ENCODE measurements at places on chromosomes 1 and 21. TPM values are rescaled to one million over a fixed set of nuclear protein-coding genes. Genes with fewer than 3 reads are reported as not detected.

GRCh38 chr21:36724660-36725059 lies 25.7 kb downstream of the SIM2 start:
- no peak for DNase-seq

DNA sequence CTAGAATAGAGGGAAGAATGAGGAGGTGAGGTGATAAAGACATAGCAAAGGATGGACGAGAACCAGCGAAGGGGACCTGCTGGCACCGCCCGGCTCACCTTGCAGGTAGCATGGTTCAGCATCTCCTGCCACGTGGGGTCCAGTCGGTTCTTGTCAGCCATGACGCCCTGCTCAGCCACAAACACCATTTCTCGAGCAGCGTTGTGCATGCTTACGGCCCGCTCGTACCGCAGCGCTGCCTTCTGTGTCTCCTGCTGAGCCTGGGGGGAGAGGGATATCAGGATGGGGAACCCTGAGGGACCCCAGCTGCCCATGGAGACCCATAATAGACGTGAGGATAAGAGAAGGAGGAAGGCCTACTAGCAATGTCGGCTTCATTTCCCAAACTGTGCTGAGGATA lies 11.4 kb downstream of the SH3BP5L start:
- DNase-seq = no peak

DNA sequence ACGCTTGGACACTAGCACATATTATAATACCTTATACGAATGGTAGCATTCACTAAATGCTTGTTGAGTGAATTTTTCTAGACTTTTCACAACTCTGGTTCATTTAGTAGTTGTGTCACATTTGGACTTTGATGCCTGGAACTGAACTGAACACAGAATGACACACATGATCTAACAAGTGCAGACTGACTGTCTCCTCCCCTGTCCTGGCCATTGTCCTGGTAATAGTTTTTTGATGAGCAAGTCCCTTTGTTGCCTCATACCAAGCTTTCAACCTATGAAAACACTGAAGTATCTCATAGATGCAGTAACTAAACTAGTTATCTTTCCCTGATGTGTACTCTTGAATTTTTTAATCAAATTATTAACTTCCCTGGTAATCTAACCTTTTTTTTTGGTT lies 66.4 kb downstream of the LRRC8D start:
- no peak for DNase-seq

DNA sequence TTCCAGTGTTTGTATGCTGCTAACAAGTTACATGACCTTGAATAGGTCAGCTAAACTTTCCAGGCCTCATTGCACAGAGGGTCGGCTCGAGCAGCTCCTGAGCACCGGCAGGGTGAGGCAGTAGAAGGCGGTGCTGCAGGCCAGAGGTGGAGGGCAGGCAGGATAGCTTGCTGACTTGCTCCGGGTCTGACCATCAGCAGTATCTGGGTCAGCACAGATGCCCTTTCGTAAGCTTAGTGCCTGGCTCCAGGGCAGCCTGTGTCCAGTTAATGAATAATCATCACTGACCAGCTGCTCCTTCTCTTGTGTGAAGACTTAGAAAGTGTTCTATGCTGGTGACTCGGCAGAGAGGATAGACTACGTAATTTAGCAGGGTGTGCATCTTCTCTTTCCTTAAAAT lies 6.9 kb downstream of the MAPKAPK2 start:
- no peak for DNase-seq

The DYNLT5 gene
- 1.6 TPM for total RNA-seq

The HSPB7 gene
- total RNA-seq = 0.21 TPM

The PTGFR gene
- 0.11 TPM for total RNA-seq

The KCNJ15 gene
- 0.14 TPM for total RNA-seq

The C1QB gene
- 0.61 TPM for total RNA-seq

All from WTC11 (cell line).